NCI-H1048 (cell line): ENCODE measurements at places on chromosomes 12 and 14.

GRCh38 chr12:132610051-132610759 is at the start of gene LRCOL1:
Gene LRCOL1 (minus strand): TSS chr12:132610582. CDS start chr12:132606251, 4,331 bp downstream.
- DNase-seq: no peak

DNA sequence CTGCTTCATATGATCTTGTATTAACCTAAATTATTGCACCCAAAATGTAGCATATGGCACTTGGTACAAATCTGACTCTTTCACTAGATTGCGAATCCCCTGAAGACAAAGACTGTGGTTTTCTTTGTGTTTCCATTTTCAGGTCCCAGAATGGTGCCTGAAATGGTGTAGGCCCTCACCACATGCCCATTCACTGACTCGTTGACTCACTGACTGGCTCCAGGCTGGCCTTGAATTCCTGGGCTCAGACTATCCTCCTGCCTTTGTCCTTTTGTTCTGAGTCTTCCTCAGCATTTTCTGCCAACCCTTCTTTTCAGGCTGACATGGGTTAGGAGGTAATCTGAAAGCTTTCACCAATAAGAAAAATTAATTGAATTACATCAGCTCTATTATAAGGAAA is 368.7 kb upstream of the GARIN6 start:
- DNase-seq: no peak

- DNase-seq: no peak
These were observed 188.1 kb upstream of the PRKD1 start for GRCh38 chr14:30115756-30116155.

DNA sequence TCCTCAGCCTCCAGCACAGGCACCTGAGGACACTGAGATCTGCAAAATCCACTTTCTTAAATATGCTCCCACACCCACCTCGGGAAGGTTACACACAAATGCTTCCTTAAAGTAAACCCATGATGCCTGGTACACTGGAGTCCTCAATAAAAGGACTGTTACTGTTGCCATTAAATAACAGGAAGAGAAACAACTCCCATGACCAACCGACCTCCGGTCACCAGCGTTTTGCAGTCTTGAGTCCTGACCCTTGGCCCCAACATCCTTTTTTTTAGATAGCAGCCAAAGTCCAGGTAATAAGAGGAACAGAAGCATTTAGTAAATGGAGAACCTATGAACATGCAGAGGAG is 42.4 kb downstream of the ITPK1 start:
- no peak for DNase-seq

DNA sequence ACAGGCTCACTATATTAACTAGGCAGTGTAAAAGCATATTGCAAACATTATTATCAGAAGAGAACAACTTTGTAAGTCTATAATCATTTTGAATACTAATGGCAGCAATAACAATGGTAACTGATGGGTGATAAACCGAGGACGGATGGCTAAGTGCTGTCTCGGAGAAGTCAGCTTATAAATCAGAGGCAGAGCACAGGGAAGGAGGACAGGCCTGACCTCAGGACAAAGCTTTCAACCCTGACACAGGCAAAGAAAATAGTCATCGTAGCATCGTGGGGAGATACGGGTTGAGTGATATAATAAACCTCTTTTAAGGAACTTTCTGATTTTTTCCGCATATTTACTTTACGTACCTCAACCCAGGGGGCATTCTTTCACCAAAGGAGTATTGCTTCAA is 48.4 kb downstream of the FLRT2 start:
- no peak for DNase-seq

DNA sequence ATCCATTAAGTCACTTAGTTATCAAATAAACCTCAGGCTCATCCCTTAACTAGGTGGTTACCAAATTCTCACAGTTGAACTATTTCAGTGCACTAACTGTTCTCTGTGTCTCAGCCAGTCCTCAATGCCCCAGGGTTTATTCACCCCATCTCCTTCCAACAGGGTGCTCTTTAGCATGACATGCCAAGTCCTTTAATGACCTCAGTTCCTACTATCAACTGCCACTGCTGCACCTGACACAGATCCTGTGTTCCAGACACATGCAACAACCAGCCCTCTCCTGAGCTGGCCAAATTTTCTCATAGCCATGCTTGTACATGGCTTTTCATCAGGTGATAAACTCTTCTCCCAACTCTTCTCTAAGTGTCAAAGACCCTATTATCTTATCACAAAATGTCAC is 80.0 kb downstream of the ATXN2 start:
- DNase-seq: no peak

- no peak for DNase-seq
These were observed 6.8 kb upstream of the ATG14 start for GRCh38 chr14:55418411-55418810.

DNA sequence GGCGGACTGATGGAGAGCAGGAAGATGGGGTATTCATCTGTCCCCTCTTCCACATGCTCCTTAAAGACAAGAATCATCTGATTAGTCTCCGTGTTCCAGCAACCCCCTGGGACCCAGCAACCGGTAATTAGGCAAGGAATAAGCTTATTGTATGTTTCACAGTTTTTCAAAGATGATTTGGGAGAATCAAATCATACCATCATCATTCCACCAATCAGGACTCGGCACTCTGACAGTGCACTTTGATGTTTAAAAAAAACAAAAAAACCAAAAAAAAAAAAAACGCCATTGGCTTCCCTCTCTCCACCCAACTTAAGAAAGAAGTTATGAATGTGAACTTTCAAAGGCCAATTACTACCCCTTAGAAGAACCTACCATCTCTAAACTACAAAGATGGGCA is 1.3 kb upstream of the DYNC1H1 start:
- no peak for DNase-seq

- no peak for DNase-seq
These were observed 58.9 kb upstream of the TMTC2 start for GRCh38 chr12:82627799-82628198.

DNA sequence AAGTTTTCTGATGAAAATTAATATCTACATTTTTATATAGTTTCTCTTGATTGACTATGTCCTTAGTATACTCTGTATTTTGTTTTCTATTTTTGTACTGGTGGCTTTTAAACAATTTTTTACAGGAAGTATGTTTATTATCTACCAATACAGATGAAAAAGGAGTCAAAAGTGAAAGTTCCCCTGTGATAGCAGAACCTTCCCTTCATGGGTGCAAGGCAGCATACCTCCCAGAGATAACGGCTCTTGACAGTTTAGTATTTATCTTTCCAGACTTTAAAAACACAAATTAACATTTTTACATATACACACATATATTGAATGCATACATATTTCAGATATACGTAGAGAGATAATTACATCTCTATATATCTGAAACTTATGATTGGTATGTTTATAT is 17.1 kb upstream of the FAM234B start:
- no peak for DNase-seq
